ENCODE measurements at places on chromosomes 16 and 17.

GRCh38 chr17:47316311-47316710 lies 7.4 kb upstream of the EFCAB13 start:
- no peaks in the 10 kb centered on the region for H3K36me3 ChIP-seq
- H3K4me1 ChIP-seq = no peaks in the 10 kb centered on the region
- no peak for DNase-seq
- H3K27ac ChIP-seq = no peak overlapping the region

DNA sequence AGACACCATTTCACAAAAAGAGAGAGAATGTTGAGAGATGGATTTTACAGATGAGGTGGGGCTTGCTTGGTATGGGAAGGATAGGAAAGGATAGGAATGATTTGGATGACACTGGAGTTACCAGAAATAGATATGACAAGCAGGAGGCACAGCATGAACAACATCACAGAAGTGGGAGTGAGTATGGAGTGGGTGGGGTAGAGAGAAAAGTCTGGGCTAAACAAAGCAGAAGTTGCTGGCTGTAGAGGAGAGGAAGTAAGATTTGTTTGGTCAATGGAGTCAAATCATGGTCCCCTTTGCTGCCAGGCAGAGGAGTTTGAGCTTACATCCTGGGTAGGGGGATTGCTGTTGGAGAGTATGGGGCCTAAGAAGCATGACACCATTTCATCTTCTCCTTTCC lies 101.7 kb downstream of the VAT1L start:
- no peaks in the 10 kb centered on the region for H3K36me3 ChIP-seq
- DNase-seq = no peak
- no peak overlapping the region for H3K27ac ChIP-seq
- H3K4me1 ChIP-seq = no peaks in the 10 kb centered on the region

DNA sequence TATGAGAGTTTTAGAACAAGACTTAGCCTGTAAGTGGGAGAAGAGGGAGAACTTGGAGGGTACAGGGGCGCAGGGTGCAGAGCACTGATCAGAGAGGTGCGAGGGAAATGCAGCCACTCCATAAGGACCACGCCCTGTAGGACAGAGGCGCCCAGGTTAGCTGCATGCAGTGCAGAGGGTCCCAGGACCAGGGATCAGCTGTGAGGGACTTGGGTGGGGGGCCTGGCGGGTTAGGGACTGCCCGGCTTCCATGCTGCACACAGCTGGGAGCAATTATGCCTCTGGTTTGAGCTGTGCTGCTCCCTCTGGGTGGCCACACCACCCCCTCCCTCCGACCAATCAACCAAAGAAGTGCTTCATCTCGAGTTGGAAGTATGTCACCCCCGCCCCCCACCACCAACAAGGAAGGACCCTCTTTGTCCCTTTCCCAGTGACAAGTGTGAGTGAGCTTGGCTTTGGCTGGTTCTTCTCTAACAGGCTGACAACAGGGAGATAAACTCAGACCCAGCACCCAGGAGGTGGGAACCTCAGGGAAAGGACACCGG lies 22.2 kb upstream of the CLEC18A start:
- DNase-seq = no peak
- H3K36me3 ChIP-seq = peaks cover 22% of the 10 kb centered on the region
- H3K27me3 ChIP-seq = no peaks in the 10 kb centered on the region
- peaks cover 20% of the 10 kb centered on the region for H3K4me1 ChIP-seq
- no peak overlapping the region for H3K4me3 ChIP-seq

- no peak overlapping the region for H3K27ac ChIP-seq
- no peak overlapping the region for H3K4me3 ChIP-seq
- H3K36me3 ChIP-seq = no peaks in the 10 kb centered on the region
- no peaks in the 10 kb centered on the region for H3K27me3 ChIP-seq
- no peak for DNase-seq
These were observed 38.8 kb downstream of the HEATR6 start for GRCh38 chr17:60039847-60040442.

DNA sequence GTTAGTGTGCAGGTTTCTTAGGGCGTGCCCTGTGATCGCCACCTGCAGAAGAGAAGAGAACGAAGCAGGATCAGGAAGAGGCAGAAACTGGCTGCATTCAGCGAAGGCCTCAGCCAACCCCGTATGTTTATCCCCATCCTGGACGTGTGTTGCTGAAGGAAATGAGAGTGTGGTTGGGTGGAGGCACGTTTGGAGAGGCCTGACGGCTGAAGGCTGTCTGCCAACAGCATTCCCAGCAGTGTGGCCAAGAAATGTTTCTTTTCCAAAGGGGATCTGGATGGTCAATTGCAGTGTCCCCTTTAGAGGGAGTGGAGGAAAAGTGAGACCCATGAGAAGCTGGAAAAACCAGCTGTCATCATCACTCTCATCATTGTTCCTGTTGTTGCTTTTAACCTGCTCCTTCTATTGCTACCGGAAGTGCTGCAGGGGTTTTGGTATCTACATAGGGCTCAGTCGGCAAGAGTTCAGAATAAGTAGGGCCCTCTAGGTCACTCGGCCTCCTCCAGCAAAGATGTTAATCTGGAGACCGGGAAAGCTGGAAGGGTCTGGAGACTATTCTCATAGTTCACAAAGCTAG lies 46.5 kb upstream of the SLC47A1 start:
- no peaks in the 10 kb centered on the region for H3K27me3 ChIP-seq
- no peak overlapping the region for H3K4me3 ChIP-seq
- H3K27ac ChIP-seq = no peak overlapping the region
- no peaks in the 10 kb centered on the region for H3K36me3 ChIP-seq
- no peak for DNase-seq

DNA sequence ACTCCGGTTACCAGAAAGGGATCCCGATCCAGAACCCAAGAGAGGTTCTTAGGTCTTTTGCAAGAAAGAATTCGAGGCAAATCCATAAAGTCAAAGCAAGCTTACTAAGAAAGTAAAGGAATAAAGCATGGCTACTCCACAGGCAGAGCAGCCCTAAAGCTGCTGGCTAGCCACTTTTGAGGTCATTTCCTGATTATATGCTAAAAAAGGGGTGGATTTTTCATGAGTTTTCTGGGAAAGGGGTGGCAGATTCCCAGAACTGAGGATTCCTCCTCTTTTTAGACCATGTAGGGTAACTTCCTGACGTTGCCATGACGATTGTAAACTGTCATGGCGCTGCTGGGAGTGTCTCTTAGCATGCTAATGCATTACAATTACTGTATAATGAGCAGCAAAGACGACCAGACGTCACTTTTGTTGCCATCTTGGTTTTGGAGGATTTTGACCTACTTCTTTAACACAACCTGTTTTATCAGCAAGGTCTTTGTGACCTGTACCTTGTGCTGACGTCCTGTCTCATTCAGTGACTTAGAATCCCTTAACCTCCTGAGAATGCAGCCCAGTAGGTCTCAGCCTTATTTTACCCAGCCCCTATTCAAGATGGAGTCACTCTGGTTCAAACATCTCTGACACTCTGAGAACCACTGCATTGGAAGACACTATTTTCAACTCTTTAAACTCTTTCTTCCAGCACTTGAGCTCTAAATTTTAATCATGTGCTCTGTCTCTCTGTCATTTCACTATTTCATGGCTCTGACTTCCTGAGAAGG lies 203.6 kb upstream of the CACNG3 start:
- no peak overlapping the region for H3K27ac ChIP-seq
- H3K4me3 ChIP-seq = no peak overlapping the region
- no peaks in the 10 kb centered on the region for H3K27me3 ChIP-seq
- no peak for DNase-seq
- H3K36me3 ChIP-seq = no peaks in the 10 kb centered on the region
